ENCODE measurements at places on chromosomes 3 and 15.

DNA sequence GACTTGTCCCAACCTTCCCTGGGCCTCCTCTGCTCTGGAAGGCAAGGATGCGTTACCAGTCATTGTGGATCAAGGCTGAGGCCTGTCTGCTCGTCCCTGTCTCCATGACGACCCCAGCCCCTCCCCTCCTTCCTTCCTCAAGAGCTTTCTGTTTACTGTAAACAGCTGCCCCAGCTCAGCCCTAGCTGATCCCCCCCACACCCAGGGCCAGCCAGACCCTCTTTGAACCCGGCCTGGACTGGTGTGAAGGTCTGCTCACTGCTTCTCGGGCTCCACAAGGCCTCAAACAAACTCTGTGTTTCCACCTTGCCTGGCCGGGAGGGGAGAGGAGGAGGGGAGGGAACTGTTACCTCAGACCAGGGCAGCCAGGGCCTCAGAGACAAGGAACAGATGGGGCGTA lies 16.9 kb downstream of the VPS18 start:
- H3K27me3 ChIP-seq = no peaks in the 10 kb centered on the region
- peaks cover 9% of the 10 kb centered on the region for H3K4me1 ChIP-seq
- H3K4me3 ChIP-seq = no peak overlapping the region
- no peak overlapping the region for H3K27ac ChIP-seq
- no peak for DNase-seq

GRCh38 chr15:74855857-74856256 lies 12.9 kb upstream of the ULK3 start:
- peaks cover 25% of the 10 kb centered on the region for H3K4me1 ChIP-seq
- no peak overlapping the region for H3K4me3 ChIP-seq
- peak overlapping the region; percentile 63 for H3K27ac ChIP-seq
- no peak for DNase-seq

- no peak overlapping the region for H3K27ac ChIP-seq
- no peaks in the 10 kb centered on the region for H3K36me3 ChIP-seq
- H3K4me1 ChIP-seq = peaks cover 11% of the 10 kb centered on the region
- H3K4me3 ChIP-seq = no peak overlapping the region
Observed at GRCh38 chr15:73601451-73602445, 31.4 kb downstream of the NPTN start.

GRCh38 chr15:70491201-70491621 lies 272.1 kb downstream of the UACA start:
- peak overlapping the region; percentile 87 for H3K4me3 ChIP-seq
- peaks cover 14% of the 10 kb centered on the region for H3K27me3 ChIP-seq
- no peak for DNase-seq
- H3K36me3 ChIP-seq = no peaks in the 10 kb centered on the region

DNA sequence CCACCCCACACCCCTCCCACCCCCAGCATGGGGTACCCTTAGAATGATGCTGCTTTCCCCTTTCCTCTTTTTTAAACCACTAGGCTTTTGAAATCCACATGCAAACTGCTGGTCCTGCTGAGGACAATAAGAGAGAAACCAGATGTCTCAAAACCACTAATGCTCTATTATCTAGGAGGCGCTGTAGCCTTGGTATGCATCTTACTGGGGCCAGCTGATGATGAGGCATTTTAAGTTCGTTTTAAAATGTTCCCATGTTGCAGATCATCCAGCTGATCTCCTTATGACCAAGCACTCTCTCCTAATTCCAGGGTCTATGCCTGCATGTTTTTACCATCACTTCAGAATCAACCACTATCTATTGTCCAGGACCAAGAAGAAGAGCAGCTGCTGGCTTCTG lies 1.3 kb downstream of the NME9 start:
- no peak for DNase-seq
- peaks cover 27% of the 10 kb centered on the region for H3K4me1 ChIP-seq
- H3K27ac ChIP-seq = peak overlapping the region; percentile 94
- no peaks in the 10 kb centered on the region for H3K36me3 ChIP-seq

GRCh38 chr15:68192804-68193486 lies 12.2 kb downstream of the CALML4 start:
- peaks cover 3% of the 10 kb centered on the region for H3K4me1 ChIP-seq
- peaks cover 8% of the 10 kb centered on the region for H3K36me3 ChIP-seq
- no peaks in the 10 kb centered on the region for H3K27me3 ChIP-seq
- H3K27ac ChIP-seq = peak overlapping the region; percentile 57
- DNase-seq = no peak

DNA sequence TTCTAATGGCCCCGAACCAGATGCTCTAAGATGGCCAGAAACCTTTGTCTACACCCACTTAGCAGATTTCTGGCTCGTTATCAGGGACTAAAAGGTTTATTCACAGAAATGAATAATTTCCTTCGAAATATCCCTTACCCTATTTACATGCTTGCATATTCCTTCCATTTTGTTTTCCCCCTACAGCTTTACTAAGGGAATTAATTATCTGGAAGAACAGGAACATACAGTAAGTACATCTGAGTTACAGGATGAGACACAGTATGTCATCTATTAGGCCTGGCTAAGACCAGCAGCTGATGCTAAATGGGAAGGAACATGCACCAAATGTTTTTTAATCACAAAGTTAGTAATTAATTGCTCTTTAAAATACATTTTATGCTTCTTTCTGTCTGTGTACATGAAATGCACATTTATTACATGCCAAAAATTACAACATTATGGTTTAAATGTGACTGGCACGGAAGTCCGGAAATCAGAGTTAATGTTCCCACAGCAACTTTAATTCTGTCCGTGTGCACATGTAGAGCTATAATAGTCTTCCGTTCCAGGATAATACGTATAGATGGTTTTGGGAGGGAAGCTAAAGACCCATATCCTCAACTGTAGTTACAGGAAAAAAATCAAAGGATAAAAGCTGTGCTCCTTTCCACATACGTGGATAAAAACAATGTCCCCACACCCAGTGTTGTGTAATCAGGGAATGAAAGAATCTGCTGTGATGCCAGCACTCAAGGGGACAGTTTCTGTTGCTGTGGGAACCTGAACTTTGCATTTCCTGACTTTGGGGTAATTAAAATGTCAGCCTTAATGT lies 82.0 kb downstream of the TIGIT start:
- H3K27ac ChIP-seq = no peak overlapping the region
- peaks cover 4% of the 10 kb centered on the region for H3K36me3 ChIP-seq
- H3K4me1 ChIP-seq = peaks cover 6% of the 10 kb centered on the region
- no peak overlapping the region for H3K4me3 ChIP-seq
- H3K27me3 ChIP-seq = no peaks in the 10 kb centered on the region
- DNase-seq = no peak

- H3K27me3 ChIP-seq = no peaks in the 10 kb centered on the region
- peak overlapping the region; percentile 100 for H3K27ac ChIP-seq
- DNase-seq = no peak
- H3K4me1 ChIP-seq = peaks cover 67% of the 10 kb centered on the region
- peaks cover 3% of the 10 kb centered on the region for H3K36me3 ChIP-seq
Observed at GRCh38 chr15:74778599-74778970, 3.3 kb upstream of the CSK start.

- DNase-seq = no peak
- peaks cover 2% of the 10 kb centered on the region for H3K36me3 ChIP-seq
- H3K4me1 ChIP-seq = peaks cover 10% of the 10 kb centered on the region
- no peak within 1 kb of the TSS for H3K27ac ChIP-seq
- peaks cover 50% of the 10 kb centered on the region for H3K27me3 ChIP-seq
Observed at GRCh38 chr3:124887177-124887931, at the start of gene ITGB5. Gene ITGB5 (minus strand): TSS chr3:124887365. CDS start chr3:124887000, 365 bp downstream.

- peak overlapping the region; percentile 45 for H3K27ac ChIP-seq
- H3K4me3 ChIP-seq = no peak overlapping the region
- no peaks in the 10 kb centered on the region for H3K27me3 ChIP-seq
- no peak for DNase-seq
Observed at GRCh38 chr3:51997935-51998596, 2.4 kb upstream of the RPL29 start.

GRCh38 chr3:134466331-134466730 lies 19.5 kb downstream of the ANAPC13 start:
- DNase-seq = no peak
- no peak overlapping the region for H3K27ac ChIP-seq
- H3K36me3 ChIP-seq = peaks cover 2% of the 10 kb centered on the region
- H3K27me3 ChIP-seq = peaks cover 26% of the 10 kb centered on the region

GRCh38 chr15:41656188-41656587 lies 4.0 kb upstream of the MGA start:
- H3K4me3 ChIP-seq = no peak overlapping the region
- H3K36me3 ChIP-seq = no peaks in the 10 kb centered on the region
- H3K27ac ChIP-seq = peak overlapping the region; percentile 11
- DNase-seq = no peak

DNA sequence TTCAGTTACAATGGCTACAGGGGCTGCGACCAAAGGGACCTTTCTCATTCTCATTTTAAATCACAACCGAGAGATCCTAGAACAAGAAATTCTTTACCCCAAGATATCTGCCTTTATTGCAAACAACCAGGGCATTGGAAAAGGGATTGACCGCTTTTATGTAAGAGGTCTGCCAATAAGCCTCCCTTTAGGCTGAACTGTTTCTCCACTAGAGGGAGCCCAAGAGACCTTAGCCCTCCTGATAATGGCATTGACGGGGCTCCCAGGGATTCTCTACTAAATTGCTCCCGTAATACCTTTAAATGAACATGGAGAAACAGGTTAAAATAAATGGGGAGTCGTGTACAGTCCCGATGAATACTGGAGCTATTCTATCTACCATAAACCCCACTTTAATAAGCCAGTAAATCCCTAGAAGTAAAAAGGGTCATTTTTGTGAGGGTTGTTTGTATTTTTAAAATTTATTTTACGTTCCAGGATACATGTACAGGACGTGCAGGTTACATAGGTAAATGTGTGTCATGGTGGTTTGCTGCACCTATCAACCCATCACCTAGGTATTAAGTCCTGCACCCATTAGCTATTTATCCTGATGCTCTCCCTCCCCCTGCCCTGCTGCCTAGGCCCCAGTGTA lies 7.5 kb upstream of the IGSF10 start:
- peaks cover 29% of the 10 kb centered on the region for H3K27me3 ChIP-seq
- no peak overlapping the region for H3K4me3 ChIP-seq
- H3K4me1 ChIP-seq = peaks cover 2% of the 10 kb centered on the region
- DNase-seq = peak; percentile 13
- no peak overlapping the region for H3K27ac ChIP-seq

GRCh38 chr3:85355572-85355971 lies 396.8 kb downstream of the CADM2 start:
- no peaks in the 10 kb centered on the region for H3K36me3 ChIP-seq
- no peak for DNase-seq
- H3K4me1 ChIP-seq = no peaks in the 10 kb centered on the region
- H3K27me3 ChIP-seq = no peaks in the 10 kb centered on the region
- H3K27ac ChIP-seq = no peak overlapping the region

- H3K4me3 ChIP-seq = no peak overlapping the region
- H3K27ac ChIP-seq = no peak overlapping the region
- peak; percentile 2 for DNase-seq
- H3K27me3 ChIP-seq = no peaks in the 10 kb centered on the region
- H3K4me1 ChIP-seq = no peaks in the 10 kb centered on the region
Observed at GRCh38 chr15:25182098-25182478, 227.3 kb downstream of the SNRPN start.

DNA sequence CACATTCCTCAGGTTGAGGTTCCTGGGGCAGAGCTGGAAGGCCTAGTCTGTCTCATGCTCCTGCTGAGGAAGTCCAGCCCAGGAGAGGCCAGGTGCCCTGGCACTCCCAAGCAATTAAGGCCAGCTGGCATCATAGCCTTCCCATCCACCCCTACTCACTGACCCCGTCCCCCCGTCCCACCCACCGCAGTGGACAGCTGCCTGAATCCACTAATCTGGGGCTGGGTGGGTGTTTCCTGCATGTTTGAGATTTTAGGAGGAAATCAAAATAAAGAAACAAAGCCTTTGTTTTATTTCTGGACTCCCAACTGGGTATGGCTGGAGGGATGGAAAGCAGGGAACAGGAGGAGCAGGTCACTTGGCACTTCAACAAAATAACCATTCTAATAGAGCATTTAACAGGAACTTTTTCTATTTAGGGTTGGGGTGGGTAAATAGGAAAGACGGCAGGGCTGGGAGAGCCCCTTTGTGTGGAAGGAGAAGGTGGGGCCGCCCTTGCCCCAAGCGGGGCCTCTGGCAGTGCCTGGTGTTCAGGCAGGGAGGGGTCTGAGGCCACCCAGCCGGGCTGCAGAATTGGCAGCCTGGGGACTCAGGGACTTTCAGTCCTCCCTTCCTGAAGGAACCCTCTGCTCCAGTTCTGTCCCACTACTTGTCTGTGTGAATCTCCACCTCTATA lies 8.5 kb downstream of the MRAS start:
- no peaks in the 10 kb centered on the region for H3K36me3 ChIP-seq
- peaks cover 7% of the 10 kb centered on the region for H3K27me3 ChIP-seq
- no peak overlapping the region for H3K27ac ChIP-seq
- DNase-seq = no peak
- H3K4me1 ChIP-seq = peaks cover 7% of the 10 kb centered on the region
- H3K4me3 ChIP-seq = no peak overlapping the region

- H3K27ac ChIP-seq = no peak overlapping the region
- no peak overlapping the region for H3K4me3 ChIP-seq
- no peaks in the 10 kb centered on the region for H3K36me3 ChIP-seq
Observed at GRCh38 chr3:74445541-74445940, 168.9 kb downstream of the CNTN3 start.

DNA sequence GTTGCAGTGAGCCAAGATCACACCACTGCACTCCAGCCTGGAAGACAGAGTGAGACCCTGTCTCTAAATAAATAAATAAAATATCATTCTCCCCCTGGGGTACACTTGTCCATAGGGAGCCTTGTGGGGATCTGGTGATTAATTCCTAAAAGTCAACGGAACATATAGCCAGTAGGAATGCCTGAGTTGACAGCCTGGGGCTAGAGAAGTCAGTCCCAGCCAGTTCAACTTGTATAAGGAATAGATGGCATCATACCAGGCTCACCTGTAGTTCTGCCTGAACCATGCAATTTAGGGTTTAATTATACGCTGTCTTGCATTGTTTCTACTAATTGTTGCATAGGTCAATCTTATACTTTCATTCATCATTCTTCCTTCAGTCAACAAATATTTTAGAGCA lies 5.9 kb upstream of the BOC start:
- H3K27ac ChIP-seq = no peak overlapping the region
- no peaks in the 10 kb centered on the region for H3K4me1 ChIP-seq
- H3K27me3 ChIP-seq = peaks cover 58% of the 10 kb centered on the region
- no peak overlapping the region for H3K4me3 ChIP-seq
- H3K36me3 ChIP-seq = peaks cover 2% of the 10 kb centered on the region

GRCh38 chr15:58873267-58873666 lies 60.2 kb downstream of the SLTM start:
- peaks cover 2% of the 10 kb centered on the region for H3K36me3 ChIP-seq
- no peak for DNase-seq
- no peak overlapping the region for H3K27ac ChIP-seq
- H3K4me3 ChIP-seq = no peak overlapping the region
- peaks cover 6% of the 10 kb centered on the region for H3K4me1 ChIP-seq

DNA sequence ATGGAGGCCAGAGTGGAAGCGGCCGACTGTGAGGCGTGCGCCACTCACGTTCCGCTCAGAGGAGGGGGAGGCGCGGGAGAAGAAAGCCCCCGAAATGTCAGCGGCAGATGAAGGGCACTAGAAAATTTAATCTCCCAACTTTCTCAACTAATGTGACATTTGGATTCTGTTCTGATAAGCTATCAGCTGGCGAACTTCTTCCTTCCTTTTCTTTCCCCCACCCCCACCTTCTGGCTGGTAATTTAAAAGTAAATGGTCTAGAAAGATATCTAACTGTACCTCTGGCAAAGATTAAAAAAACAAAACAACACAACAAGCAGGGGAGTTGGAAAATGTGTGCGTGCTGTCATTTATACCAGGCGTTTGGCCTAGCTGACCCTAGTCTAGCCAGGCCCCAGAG lies 26.4 kb upstream of the TMEM115 start:
- no peaks in the 10 kb centered on the region for H3K4me1 ChIP-seq
- H3K36me3 ChIP-seq = no peaks in the 10 kb centered on the region
- H3K4me3 ChIP-seq = no peak overlapping the region
- no peaks in the 10 kb centered on the region for H3K27me3 ChIP-seq

All from T-helper 17 cell (primary cell).